ENCODE measurements at places on chromosomes 11 and 22.

GRCh38 chr11:89489930-89490329, 1.2 kb downstream of the NOX4 start:
- DNase-seq: no peak

GRCh38 chr11:64741375-64742086, 2.4 kb downstream of the RASGRP2 start:
- DNase-seq: no peak

DNA sequence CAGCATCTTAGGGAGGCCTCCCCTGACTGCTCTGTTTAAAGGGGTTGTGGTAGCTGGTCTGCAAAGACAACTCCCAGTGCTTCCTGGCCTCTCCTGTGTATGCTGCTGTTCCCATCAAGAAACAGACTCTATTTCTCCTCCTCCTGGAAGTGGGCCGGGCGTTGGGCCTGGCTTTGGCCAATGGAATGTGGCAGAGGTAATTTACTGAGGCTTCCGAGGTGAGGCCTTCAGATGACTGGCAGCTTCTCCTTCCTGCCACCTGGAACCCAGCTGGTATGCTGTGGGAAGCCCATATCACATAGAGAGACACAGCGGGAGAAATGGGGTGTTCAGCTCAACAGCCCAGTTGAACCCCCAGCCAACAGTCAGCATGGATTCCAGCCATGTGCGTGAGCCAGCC, 25.1 kb upstream of the EIF3D start:
- no peak for DNase-seq

DNA sequence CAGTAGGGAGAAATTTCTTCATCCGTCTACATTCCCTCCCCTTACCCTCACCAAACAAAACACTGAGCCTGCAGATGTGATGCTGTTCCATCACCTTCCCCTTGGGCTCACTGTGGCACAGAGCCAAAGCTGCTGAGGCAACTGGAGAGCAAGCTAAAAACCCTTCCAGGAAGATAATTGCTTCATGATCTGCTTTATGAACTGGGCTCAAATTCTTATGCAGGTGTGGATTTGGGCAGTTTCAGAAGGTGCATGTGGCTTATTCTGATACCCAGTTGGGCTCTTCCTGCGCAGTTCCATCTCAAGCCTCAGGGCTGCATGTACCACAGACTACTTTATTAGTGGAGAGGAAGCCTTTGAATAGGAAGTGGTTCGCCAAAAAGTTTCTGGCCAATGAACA, 58.3 kb downstream of the AAMDC start:
- no peak for DNase-seq

- DNase-seq: no peak
Observed at GRCh38 chr11:71501071-71501985, 25.7 kb upstream of the KRTAP5-7 start.
